ENCODE measurements at places on chromosomes 2 and 18.

- no peak for DNase-seq
Measured at GRCh38 chr2:109396202-109397180, 217.3 kb downstream of the SEPTIN10 start.

DNA sequence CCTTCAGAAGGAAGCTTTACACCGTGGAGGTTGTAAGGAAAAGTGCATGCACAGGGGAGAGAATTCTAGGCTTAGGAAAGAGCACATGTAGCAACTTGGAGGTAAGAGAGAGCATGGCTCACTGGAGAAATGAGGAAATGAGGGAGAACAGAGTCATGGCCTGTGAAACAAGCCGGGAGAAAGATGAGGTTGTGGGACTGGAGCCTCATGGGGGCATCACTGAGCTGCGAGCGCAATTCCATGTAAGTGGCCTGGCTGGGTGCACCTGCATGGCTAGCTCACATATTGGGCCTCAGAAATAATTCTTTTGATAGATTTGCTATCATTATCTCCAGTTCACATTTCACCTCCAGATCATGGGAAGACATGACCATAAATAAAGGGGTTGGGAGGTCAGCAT lies 785.5 kb upstream of the RAB6C start:
- no peak for DNase-seq

DNA sequence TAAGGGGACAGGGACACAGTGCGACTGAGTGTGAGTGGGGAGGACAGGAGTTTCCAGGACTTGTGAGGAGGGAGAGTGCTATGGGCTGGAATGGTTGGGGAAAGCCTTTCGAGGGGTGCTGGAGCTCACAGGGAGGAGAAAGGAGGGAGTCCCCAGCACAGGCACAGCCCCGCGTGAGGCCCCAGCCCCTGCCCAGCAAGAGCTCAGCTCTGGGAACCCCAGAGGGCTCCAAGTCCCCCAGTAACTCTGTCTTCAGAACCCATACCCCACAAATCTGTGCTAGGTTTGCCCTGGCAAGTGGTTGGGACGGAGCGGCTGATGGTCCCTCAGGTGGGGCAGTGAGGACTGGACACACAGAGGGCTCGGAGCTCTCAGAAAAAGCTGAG lies 75.4 kb downstream of the SFXN5 start:
- no peak for DNase-seq

DNA sequence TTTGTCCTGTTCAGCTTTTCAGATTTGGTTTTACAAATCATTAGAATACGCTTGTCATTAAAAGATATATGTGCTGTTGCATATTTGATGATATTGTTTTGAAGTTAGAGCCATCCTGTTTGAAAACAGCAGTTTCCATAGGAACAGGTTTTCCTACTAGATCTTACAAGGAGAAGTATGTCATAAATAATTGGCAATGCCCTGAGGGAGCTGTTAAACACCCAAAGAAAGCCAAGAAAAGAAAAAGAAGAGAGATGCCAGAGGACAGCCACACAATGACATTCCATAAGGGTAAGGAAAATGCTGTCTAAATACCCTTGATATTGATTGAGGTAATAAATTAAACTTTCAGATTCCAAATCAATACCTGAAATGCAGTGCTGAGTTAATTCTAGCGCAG lies 392.2 kb upstream of the CRIM1 start:
- DNase-seq, result no peak

GRCh38 chr2:169395821-169396374 lies 33.6 kb upstream of the LRP2 start:
- no peak for DNase-seq

DNA sequence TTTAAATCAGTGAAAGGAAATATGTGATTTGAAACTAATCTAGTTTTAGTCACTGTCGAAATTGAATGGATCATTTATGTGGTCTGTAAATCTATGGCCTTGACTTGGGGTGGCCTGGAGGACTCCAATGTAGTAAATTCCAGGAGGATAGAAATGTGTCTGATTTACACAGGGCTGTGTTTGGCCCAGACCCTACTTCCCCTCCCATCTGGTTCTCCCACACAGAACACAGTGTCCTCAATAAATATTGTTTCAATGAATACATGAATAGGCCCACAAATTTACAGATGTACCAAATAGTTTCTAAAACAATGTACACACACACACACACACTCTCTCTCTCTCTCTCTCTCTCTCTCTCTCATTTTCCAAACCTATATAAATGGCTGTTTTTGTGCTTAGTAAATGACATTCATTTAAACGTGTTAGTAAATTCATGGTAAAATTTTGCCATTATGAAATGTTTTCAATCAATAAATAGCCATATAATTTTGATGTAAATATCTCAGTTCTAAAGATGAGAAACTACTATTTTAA lies 1.9 kb downstream of the CCDC68 start:
- DNase-seq, result no peak

DNA sequence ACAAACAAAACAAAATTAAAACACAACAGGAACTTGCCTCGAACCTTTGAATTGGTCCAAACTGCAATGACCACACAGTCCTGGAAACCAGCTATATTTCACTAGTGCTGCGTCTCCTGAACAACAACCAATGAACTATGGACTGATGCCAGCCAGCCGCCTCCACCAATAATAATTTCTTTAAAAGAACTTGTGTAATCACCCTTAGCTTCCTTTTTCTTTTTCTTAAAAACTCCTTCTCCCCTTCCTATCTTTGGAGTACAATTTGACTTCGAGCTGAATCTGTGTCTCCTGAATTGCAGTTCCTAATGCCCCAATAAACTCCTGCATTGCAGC lies 1.6 kb upstream of the CXXC1 start:
- no peak for DNase-seq

GRCh38 chr2:46872902-46873603 lies 42.6 kb downstream of the MCFD2 start:
- DNase-seq, result no peak

GRCh38 chr2:120510751-120511395 lies 164.9 kb downstream of the INHBB start:
- no peak for DNase-seq

DNA sequence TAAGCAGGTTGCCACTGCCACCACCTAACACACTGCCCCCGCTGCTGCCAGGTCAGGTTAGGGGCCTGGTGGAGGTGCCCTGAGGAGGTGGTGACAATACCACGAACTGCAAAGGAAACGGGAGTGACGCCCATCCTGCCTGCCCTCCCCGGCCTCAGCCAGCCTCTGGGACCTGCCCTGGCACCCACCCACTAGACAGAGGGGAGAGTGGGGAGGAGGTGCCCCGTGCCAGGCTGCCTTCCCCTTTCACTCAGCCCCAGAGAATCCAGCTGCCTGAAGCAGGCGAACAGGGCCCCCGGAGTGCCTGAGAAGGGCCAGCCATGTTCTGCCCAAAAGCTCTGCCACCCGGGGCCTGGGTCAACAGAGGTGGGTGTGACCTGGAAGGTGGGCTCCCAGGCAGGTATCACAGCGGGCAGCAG lies 44.5 kb upstream of the FOSL2 start:
- no peak for DNase-seq

GRCh38 chr18:12597760-12598159 lies 60.1 kb downstream of the SPIRE1 start:
- DNase-seq, result no peak

DNA sequence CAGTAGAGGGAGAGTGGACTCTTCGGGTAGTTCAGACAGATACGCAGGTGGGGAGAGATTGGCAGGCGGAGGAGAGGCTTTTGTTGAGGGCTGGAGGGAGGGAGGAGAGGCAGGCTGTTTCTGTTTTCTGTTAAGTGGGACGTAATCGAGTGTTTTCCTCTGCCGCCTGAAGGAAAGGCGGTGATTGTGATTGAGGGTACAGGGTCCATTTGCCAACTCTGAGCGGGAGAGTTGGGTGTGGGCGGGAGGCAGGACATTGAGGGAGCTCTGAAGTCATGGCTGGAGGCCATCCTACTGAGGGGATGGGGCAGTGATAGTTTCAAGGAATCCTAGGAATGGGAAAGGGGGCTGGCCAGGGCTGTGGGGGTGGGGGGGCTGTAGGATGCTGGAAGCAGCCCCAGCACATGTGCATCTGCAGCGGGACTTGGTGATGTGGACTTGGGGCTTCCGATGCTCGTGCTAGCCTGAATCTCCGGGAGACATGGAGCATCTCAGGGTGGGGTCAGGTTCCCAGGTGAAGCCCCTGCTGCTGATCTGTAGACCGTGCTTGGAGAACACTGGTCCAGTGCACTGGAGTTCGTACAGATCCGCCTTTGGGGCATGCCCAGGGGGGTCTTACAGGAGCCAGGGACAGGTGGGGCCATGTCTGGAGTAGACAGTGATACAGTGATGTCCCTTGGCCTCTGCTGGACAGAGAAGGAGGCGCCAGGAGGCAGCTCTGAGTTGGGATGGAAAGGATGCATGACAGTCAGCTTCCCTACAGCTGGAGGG lies 167.5 kb downstream of the AGAP1 start:
- no peak for DNase-seq

GRCh38 chr18:50775726-50776125 lies 44.1 kb downstream of the MRO start:
- DNase-seq, result no peak

GRCh38 chr2:67646714-67647333 lies 249.7 kb downstream of the ETAA1 start:
- DNase-seq, result no peak

GRCh38 chr2:71788186-71788525 lies 334.8 kb downstream of the DYSF start:
- DNase-seq, result no peak

- DNase-seq, result no peak
Measured at GRCh38 chr18:3796434-3796833, 346.5 kb downstream of the TGIF1 start.

GRCh38 chr18:79367989-79368388 lies 27.7 kb upstream of the NFATC1 start:
- no peak for DNase-seq

DNA sequence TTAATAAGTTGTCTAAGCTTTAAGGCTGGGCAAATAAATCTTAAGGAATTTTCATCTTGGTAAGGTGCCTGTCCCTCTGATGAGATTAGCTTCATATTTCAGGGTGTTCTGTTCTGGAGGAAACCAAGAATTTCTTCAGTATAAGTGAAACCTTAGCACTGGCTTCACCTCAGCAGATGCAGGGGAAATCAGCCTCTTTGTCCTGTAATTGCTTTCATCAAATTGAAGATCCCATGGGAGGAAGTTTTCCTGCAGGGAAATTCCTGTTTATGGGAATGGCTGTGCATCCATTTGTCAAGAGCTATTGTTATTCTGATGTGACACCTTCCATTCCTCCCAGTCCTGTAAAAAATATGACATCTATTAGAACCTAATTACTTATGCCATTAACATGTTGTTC lies 174.5 kb downstream of the PTPRM start:
- DNase-seq, result no peak

DNA sequence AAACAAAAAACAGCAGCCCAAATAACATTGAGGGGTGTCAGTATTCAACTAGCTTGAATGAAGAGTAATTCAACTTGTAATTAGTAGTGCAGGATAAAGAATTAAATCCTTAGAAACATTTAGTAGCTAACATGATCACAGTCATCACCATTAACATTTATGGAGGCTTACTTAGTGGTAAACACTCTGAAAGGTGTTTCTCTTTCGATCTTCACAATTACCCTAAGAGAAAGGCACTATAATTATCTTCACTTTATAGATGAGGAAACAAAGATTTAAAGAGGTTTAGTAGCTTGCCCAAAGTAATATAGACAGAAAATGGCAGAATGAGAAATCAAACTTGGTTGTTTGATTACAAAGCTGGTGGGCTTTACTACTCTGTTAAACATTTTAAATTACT lies 81.5 kb downstream of the GAREM1 start:
- DNase-seq, result no peak

GRCh38 chr2:9649261-9649660 lies 18.5 kb upstream of the YWHAQ start:
- DNase-seq, result no peak

DNA sequence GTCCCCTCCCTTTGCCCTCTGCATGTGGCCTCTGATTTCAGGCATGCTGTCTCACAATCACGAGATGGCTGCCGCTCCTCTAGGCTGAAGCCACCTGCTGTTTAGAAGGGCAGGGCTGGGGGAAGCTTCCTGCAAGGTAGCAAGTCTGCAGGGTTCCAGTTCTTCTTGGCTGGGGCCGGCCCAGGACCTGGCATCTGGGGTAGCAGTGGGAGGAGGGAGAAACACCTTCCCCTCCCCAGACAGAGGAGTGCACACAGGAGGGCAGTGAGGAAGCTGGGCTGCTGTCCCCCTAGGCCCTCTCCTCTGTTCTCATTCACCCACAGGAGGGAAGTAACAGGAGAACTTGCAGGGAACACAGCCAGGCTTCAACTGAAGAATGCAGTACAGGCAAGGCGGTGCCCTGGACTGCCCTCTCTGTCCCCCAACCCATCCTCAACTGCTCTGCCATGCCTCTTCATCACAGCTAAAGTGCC lies 345.9 kb upstream of the HS6ST1 start:
- DNase-seq, result no peak

DNA sequence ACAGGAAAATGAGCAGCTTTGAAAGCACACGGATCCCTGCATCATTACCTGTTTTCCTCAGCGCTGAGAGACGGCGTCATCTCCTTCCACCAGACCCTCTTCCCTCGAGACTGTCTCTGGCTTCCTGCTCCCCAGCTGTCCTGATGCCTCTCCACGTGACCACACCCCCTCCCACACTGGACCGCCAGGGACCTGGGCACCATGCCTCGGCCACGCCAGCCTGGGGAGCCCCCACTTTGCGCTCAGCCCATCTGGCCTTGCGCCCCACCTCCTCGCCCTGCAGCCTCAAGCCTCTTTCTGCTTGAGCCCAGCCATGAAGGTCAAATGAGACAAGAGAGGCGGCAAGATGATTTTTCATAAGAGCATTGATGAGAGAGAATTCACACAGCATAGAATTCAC lies 66.0 kb upstream of the ACKR3 start:
- no peak for DNase-seq

DNA sequence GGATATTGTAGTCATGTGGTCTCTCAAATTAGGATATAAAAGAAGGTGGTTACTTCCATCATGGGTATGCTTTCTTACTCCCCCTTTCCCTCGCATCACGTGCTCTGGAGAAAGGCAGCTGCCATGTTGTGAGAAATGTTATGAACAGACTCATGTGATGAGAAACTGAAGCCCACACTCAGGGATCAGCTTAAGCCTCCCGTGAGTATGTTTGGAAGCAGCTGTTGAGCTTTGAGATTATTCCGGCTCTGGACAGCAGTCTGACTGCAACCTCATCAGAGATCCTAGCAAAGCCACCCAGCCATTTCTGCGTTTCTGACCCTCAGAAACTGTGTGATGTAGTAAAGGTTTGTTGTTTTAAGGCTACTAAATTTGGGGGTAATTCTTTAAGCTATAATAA lies 700.1 kb downstream of the ADCYAP1 start:
- no peak for DNase-seq

- DNase-seq, result no peak
Measured at GRCh38 chr2:44925561-44926136, 15.9 kb upstream of the SIX3 start.

DNA sequence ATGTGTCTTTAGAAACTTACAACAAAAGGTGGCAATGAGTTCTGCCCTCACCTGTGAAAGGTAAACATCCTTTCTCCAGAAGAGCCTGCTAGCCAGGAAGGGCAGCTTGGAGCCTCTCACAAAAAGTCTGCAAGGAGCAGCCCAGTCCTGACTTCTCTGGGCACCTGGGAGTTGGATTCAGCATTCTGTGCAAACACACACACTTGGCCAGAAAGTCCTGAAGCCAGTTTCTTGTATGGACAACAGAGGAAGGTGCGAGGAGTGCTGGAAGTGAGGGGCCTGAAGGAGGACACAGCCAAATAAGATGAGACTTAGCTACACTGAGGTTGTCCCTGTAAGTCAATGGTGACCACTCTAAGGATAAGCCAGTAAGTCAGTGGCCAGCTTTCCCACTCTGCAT lies 52.4 kb upstream of the SLC1A4 start:
- DNase-seq, result no peak

Data from activated CD4-positive, alpha-beta T cell treated with anti-CD3 and anti-CD28 coated beads, Interleukin-2, amount 50 U/mL, for 24 hours (primary cell).